ENCODE measurements at places on chromosomes 5 and 9.

GRCh38 chr5:180829726-180830125 lies 27.1 kb upstream of the MGAT1 start:
- DNase-seq: no peak

- no peak for DNase-seq
These were observed 21.4 kb downstream of the TTLL11 start for GRCh38 chr9:122071715-122072114.

DNA sequence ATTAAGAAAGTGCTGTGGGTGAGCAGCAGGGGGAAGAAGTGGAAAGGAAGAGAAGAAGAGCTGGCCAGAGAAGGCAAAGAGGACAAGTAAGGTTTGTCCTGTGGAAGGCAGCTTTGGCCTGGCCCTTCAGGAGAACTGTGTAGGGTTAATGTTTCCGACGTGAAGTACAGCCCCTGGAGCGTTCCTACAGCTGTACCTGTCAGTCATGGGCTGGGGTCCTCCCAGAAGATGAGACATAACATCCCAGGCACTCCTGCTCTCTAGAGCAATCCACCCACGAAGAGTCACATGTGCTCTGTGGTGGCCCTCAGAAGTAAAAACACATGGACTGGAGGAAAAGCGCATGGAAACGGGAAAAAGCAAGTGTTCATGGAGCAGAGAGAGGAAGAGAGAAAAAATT lies 237.4 kb downstream of the CAAP1 start:
- DNase-seq: no peak

DNA sequence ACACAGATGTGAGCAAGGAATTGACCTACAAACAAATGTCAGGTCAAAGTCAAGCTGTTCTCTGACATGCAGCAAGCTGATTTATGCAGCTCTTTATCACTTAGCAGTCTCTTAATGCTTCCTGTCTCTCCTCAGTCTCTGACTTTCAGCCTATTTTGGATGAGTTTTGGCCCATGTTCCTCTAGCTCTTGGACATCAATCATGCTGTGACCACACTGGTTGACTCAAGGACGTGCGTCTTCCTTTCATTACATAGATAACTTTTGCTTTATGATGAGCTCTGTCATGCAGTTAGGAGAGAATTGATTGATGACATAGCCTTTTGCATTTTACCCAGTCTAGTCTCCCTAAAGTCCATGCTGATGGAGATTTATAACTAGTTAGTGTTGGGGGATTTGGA lies 9.4 kb upstream of the REEP5 start:
- no peak for DNase-seq

GRCh38 chr9:126665644-126666035 lies 51.9 kb downstream of the LMX1B start:
- no peak for DNase-seq

- no peak for DNase-seq
These were observed 7.7 kb downstream of the SIT1 start for GRCh38 chr9:35643046-35643445.

GRCh38 chr5:96247097-96247701 lies 185.8 kb downstream of the PCSK1 start:
- no peak for DNase-seq

- no peak for DNase-seq
These were observed 234.2 kb upstream of the MEF2C start for GRCh38 chr5:89117124-89117644.

- DNase-seq: no peak
These were observed 13.6 kb upstream of the ERAP1 start for GRCh38 chr5:96821260-96821916.

GRCh38 chr5:137462816-137463520 lies 36.2 kb downstream of the SPOCK1 start:
- no peak for DNase-seq

- DNase-seq: peak; percentile 93
These were observed 28.2 kb downstream of the PTPA start for GRCh38 chr9:129139233-129139992.

DNA sequence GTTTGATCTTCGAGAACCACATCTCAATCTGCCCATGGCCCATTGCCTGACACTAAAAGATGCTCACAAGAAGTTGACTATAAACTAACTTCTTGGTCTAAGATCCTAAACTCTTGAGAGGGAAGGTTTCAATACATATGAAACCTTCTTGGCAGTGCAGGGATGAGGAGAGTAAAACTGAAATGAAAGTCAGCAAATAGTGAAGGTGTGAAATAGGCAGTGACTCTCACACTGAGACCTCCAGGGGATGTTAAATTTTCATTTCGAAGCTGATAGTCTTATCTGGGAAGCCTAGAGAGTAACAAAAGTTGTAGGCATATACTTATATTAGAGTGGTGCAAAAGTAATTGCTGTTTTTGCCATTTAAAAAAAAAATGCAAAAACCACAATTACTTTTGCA lies 974 bp upstream of the CYSTM1 start:
- DNase-seq: no peak

DNA sequence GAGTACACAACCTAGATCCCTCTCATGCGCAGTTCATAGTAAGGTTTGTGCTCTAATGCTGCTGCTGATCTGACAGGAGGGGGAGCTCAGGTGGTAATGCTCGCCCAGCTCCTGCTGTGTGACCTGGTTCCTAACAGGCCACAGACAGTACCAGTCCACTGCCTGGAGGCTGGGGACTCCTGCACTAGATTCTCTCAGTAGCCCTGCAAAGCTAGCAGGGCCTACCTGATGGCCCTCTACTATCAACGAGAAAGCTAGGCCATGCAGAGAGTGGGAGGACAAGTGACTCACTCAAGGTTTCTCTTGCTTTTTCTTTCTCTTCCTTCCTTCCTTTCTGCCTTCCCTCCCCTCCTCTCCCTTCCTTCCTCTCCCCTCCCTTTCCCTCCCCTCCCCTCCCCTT lies 55.1 kb upstream of the TEX48 start:
- no peak for DNase-seq

GRCh38 chr9:81844131-81844567 lies 84.1 kb upstream of the SPATA31D4 start:
- DNase-seq: no peak

DNA sequence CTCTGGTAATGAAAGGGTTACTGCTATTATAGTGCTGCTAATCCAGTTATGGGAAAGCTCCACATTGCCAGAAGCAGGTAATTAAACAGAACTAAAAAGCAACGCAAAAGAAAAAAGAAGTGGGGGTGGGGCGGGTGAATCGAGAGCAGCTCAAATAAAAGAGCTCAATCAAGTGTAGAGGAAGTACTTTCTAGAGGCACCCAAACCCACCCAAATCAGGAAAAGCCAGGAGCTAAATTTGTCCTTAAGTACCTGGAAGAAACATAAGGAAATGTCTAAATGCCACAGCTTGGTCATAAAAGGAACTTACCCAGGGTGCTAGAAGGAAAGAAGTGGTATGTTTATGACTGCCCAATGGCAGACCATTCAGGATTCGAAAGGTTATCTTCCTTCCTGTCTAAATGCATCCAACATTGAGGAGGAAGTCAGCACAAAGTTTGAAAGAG lies 2.4 kb upstream of the RNF145 start:
- peak; percentile 28 for DNase-seq

- peak; percentile 38 for DNase-seq
These were observed 588 bp upstream of the PLPP1 start for GRCh38 chr5:55535199-55535905.

- no peak for DNase-seq
These were observed 130.9 kb downstream of the SNCAIP start for GRCh38 chr5:122442938-122443337.

DNA sequence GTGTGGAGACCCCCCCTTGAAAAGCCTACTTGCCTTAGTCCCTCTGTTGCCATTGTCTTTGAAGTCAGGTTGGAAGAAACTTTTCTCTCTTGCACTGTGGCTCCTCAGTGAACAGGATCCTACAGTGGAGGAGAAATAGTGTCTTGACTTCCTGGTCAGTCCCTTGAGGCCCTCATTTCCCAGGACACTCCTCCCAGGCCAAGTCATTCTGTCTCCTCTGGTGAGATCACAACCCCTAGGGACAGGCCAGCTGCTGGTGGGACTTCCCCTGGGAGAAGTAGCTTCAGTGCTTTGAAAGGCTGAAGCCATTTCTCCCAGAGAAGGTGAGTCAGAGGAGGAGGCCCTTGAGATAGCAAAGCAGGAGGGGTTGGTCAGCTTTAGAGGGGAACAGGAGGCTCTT lies 10.1 kb upstream of the GRIA1 start:
- DNase-seq: no peak

DNA sequence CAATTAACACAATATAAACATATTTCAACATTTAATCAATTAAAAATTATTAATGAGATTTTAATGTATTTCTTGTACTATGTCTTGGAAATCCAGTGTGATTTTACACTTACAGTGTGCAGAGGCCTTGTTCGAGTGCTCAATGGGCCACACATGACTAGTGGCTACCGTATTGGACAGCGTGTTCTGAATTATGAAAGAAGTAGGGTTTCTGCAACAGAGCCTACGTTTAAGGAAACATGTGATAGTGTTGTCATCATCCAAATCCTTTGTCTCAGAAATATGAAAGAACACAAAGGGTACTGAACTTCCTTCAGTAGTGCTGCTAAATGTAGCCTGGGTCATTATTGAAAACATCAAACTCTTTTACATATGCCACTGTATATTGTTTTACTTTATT lies 29.5 kb downstream of the NPR3 start:
- no peak for DNase-seq

- DNase-seq: no peak
These were observed 412.1 kb downstream of the CYLC2 start for GRCh38 chr9:103407260-103407659.

GRCh38 chr5:59540366-59540765 lies 353.2 kb downstream of the PDE4D start:
- peak; percentile 72 for DNase-seq

DNA sequence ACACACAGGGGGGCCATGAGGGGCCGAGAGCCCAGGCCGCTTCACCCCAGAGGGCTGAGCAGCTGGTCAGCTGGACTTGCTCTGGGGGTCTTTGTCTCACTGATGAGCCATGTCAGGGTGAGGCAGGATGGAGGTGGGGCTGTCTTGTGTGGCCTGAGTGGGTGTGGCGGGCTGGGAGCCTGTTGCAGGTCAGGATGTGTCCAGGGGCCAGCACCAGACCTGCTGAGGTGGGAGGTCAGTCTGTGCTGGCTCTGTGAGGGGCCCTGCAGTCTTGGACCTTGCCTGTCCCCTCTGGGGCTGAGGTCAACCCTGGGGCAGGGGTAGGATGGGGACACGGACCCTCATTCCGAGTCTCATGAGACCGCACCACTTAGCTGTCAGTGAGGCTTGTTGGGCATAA lies 56.9 kb downstream of the RXRA start:
- DNase-seq: no peak

- no peak for DNase-seq
These were observed 21.5 kb upstream of the MYO10 start for GRCh38 chr5:16957304-16958196.

GRCh38 chr5:95857185-95857945 lies 34.8 kb upstream of the GLRX start:
- DNase-seq: no peak

DNA sequence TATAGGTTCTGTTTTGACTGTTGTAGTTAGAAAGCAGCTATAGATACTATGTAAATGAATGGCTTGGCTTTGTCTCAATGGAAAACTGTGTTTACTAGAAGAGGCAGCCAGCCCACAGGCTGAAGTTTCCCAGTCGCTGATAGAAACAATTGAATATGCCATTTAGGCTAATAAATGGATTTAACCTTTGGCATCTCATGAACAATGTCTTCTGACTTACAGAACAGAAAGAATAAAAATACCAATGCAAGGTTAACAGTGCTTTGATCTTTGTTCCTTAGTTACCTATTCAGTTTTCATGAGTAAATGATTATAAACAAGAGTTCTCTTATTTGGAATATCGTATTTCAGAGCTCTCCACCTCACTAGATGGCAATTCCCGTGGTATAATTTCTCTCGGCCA lies 120.6 kb downstream of the PAM start:
- DNase-seq: no peak

Measured in DMS79 treated with DMSO at 0.1 percent for 48 hours (cell line).